ENCODE measurements at places on chromosomes 5 and 9.
A peak's percentile ranks its signal among the peaks of the same experiment; 100 is the strongest.

- DNase-seq, result no peak
These were observed 139.8 kb downstream of the SLIT3 start for GRCh38 chr5:169161022-169161680.

DNA sequence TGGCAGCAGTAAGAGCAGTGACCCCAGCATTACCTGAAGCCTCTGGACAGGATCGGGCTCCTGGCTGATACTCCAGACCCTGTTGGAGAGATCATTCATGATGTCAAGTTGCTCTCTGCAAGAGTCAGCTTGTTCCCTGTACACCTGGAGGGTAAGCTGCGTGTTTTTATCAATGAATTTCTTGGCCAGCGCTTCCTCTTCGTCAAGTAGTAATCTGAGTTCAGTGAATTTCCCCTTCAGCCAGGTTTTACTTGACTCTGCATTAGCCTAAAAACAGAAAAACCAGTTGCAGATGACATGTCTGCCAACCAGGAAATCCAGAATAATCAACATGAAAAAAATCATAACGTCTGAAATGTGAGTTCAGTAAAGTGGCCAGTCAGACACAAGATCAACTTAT is 19.1 kb downstream of the TRIM14 start:
- no peak for DNase-seq

- DNase-seq, result no peak
These were observed 52.0 kb upstream of the NCS1 start for GRCh38 chr9:130120299-130120587.

- no peak for DNase-seq
These were observed 395.0 kb downstream of the MLLT3 start for GRCh38 chr9:20227166-20227874.

- DNase-seq, result no peak
These were observed 30.2 kb upstream of the BOD1 start for GRCh38 chr5:173646692-173647091.

DNA sequence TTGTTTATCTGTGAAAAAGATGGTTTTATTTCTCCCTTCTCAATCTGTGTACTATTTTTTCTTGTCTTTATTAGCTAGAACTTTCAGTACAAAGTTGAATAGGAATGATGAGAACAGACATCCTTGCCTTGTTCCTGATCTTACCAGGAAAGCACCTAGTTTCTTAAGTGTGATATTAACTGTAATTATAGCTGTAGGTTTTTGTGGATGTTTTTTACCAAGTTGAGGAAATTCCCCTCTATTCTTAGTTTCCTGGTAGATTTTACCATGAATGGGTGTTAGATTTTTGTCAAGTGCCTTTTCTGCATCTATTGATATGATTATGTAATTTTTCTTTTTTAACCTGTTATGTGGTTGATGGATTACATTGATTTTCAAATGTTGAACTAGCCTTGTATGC is 68.7 kb downstream of the KCNN2 start:
- no peak for DNase-seq

- no peak for DNase-seq
These were observed 765.2 kb upstream of the NUDT12 start for GRCh38 chr5:104327801-104328200.

DNA sequence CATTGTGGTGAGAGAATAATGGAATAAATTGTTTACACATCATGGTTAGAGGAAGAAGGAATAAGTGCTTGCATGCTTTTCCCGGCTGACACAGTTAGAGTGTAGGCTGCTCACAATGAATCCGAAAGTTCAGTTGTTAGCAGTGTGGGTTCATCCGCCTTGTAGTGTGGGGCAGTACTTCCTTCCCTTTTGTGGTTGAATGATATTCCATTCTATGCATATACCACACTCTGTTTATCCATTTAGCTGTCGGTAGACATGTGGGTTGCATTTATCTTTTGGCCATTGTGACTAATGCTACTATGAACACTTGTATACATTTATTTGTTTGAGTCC is 84.0 kb downstream of the COL5A1 start:
- DNase-seq, result no peak

- DNase-seq, result no peak
These were observed 829.6 kb upstream of the ZNF608 start for GRCh38 chr5:125575891-125576505.

- DNase-seq, result no peak
These were observed 155.0 kb downstream of the GLIS3 start for GRCh38 chr9:4144869-4145268.

DNA sequence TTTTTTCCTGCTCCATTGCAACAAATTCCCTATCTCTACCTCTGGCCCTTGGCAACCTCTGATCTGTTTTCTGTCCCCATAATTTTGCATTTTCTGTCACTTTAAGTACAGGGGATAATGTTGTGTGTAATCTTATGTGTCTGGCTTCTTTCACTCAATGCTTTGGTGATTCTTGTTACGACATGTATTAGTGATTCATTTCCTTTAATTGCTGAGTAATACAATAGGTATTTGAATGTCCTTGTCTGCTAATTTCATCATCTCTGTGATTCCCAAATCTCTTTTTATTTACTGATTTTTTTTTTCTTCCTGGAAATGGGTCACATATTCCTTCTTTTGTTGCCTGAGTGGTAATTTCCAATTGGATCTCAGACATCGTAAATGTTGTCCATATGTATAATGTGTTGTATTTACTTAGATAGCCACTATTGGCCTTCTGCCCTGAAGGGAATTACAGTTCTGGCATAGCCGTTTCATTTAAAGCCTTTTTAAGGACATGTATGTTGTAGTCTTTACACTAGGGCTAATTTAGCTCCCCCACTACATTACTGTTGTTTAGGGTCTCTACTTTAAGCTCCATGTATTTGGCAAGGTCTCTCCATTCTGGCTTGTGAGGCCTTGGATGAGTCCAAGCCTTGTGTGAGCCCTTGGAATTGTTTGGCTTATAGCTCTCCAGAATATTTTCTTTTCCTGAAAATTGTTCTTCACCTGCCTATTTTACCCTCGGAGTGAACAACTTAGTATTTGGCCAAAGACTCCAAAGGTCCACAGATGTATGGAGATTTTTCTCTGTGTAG is 683.8 kb downstream of the LRRC70 start:
- DNase-seq, result no peak

DNA sequence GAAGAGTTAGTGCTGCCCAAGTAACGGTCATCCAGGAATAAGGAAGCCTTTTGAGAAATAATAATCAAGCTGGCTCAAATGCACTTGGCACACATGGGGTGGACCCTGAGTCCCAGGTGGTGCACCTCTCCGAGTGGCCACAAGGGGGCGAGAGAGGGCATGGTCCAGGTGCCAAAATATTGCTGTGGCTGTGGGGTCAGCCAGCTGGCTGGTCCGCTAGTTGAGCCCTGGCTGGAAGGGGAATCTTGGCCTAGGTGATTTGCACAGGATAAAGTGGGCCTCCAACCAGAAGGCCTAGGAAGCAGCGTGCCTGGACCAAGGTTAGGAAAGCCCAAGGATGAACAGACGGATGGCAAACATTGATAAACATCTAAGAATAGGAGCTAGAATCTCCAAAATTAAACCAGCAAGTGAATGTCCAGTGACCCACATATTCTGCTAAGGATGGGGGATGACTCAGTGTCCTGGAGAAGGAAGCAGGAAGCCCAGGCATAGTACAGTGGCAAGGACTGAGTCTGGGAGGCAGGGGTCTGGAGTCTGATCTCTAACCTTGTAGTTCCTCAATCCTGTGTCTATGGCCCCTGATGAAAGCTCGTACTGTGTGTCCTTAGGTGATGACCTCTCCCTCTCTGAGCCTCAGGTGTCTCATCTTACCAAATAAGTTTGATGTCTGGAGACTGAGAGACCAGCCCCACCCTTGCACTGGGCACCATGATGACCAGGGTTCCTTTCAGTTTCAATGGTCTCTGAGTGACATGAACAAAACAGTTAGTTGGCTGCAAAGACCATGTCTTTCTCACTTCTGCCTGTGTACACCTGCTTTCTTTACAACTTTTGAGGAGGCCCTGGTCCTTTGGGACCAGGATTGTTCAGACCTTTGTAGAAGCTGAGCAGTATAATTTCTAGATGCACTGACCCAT is 19.2 kb upstream of the SHB start:
- peak; percentile 54 for DNase-seq

GRCh38 chr5:54944364-54944763 is 41.0 kb downstream of the ESM1 start:
- DNase-seq, result no peak

GRCh38 chr5:73812457-73812856 is 186.5 kb downstream of the ARHGEF28 start:
- no peak for DNase-seq

GRCh38 chr9:97910357-97910756 is 11.9 kb downstream of the TRMO start:
- DNase-seq, result no peak

- DNase-seq, result no peak
These were observed 82.1 kb downstream of the FBN2 start for GRCh38 chr5:128455841-128456361.

GRCh38 chr5:129963359-129963758 is 59.1 kb downstream of the CHSY3 start:
- no peak for DNase-seq

- no peak for DNase-seq
These were observed 398.9 kb downstream of the PLK2 start for GRCh38 chr5:58060996-58061395.

DNA sequence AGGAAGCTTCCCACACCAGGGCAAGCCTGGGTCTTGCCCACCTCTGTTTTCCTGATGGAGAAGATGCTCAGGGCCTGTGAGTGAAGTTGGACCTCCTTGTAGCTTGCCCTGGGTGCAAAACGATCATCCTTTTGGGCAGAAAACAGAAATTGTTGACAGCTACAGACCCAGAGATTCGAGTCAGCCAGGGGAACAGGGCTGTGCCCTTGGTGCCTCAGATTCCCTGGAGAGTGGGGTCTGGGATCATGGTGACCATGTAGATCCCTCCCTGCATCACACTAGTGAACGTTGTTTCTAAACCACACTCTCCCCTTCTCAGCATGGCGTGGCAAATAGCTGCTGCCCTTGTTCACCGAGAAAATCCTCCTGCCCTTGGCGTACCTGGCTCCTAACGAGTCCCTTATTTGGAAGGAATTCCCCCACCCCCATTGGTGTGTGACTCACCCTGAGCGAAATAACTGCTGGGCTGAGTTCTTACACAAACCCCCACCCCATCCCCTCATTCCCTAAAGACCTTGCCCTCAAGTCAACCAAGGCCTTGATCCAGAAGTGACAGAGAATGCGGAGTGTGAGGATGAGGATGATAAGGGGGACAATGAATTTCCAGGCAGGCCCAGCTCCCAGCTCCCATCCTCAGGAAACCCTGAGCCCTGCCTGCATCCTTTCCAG is 1.1 kb upstream of the DCANP1 start:
- DNase-seq, result no peak

GRCh38 chr9:83034587-83034986 is 28.4 kb downstream of the RASEF start:
- no peak for DNase-seq

- DNase-seq, result no peak
These were observed 15.8 kb downstream of the GZMK start for GRCh38 chr5:55039843-55040242.

DNA sequence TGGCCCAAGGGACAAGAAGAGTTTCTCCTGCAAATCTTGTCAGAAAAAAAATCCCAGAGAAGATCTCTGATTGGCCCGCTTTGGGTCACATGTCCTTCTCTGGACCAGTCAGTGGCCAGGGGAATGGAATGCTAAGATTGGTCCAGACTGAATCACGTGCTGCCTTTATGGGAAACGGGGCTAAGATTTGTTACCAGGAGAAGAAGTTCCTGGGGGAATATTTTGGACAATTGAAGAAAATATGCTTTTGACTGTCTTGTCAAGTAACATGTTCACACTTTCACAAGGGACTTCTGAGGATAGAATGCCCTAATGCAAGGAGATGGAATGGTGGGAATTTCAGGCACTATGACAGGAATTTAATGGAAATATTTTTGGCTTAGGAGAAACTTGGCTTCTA is 74.1 kb upstream of the SH3PXD2B start:
- DNase-seq, result no peak

GRCh38 chr5:165185716-165186115 is 1680.3 kb downstream of the MAT2B start:
- DNase-seq, result no peak

GRCh38 chr5:36252722-36253365 is 11.1 kb upstream of the NADK2 start:
- DNase-seq, result no peak

GRCh38 chr5:82425591-82425990 is 147.4 kb upstream of the RPS23 start:
- no peak for DNase-seq

DNA sequence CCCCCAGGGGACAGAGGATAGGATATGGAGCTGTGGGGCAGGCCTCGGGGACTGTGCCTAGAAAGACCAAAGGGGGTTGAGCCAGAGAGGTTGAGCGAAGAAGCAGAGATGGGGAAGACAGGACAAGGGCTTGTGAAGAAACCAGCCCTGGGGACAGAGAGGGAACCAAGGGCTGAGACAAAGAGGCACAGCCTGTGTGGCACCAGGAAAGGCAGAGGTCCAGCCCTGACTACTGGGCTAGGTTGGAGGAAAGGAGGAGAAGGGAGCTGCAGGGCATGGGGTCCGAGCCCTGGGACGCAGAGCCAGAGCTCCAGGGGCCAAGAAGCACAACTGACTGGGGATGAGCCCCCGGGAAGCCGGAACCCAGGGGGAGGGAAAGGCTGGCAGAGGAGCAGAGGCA is 9.2 kb downstream of the REEP2 start:
- no peak for DNase-seq

GRCh38 chr9:33197279-33198152 is 30.4 kb upstream of the B4GALT1 start:
- no peak for DNase-seq

GRCh38 chr9:137243626-137244485 is 2.8 kb downstream of the TUBB4B start:
- no peak for DNase-seq

DNA sequence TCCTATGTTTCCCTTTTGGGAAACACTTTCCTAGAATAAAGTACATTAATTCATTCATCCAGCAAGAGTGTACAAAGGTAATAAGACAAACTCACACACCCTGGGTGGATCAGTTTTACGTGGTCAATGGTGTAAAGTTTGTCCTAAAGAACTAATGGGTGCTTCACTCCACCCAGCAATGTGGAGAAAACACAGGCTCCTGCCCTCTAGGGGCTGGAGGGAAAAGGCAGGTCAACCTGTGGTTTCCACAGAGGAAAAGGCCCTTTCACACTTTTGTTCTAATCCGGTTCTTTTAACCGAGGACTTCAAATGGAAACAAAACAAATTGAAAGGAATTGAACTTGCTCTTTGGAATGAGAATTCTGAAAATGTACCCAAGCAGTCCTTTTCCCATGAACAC is 80.9 kb upstream of the SPOCK1 start:
- no peak for DNase-seq

DNA sequence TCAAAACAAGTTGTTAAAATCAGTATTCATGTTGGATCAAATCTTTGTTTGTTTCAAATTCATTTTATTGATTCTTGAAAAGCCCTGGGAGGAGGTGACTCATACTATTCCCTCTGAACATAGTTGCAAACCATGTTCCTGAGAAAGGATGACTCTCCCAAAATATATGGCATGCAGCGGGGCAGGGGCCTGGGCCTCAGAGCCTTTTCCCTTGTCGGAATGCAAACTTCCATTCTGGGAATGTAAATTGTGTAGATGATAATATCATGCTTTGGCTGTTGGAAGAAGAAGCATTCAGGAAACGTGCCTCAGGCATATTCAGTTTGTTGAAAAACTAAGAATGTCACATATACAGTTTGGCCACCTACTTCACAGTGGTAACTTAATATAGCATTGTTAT is 242.0 kb downstream of the AUH start:
- no peak for DNase-seq

- no peak for DNase-seq
These were observed 94.0 kb upstream of the DNAH5 start for GRCh38 chr5:14038341-14038959.

GRCh38 chr9:74960561-74960960 is 7.8 kb upstream of the C9orf40 start:
- DNase-seq, result no peak

GRCh38 chr5:152623951-152624350 is 218.9 kb upstream of the NMUR2 start:
- no peak for DNase-seq

Measured in stimulated activated CD8-positive, alpha-beta memory T cell treated with anti-CD3 and anti-CD28 coated beads, Interleukin-4, amount 100 ng/mL, for 1 hour (primary cell).